ENCODE measurements at places on chromosomes 11 and 22. TPM values are rescaled to one million over a fixed set of nuclear protein-coding genes. Genes with fewer than 3 reads are reported as not detected.
A peak's percentile ranks its signal among the peaks of the same experiment; 100 is the strongest.

DNA sequence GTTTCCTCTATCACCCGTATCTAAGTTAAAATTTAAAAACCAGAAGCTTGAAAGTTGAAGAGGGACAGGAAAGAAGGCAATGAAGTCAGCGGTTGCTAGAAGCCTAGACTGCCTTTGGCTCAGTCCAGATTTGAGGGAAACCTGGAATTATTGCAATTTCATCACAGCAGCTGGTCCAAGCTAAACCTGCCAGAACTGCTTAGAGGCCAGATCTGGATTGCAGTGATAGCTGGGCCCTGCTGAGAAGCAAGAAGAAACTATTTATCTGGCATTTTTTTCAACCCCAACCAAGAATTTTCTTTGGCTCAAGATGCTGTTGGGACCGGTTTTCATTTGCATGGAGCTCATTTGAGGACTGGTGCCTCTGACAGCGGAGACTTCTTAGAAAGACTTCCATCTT is 121.5 kb upstream of the TEAD1 start:
- no peak overlapping the region for H3K4me3 ChIP-seq
- no peaks in the 10 kb centered on the region for H3K4me1 ChIP-seq
- H3K27ac ChIP-seq: no peak overlapping the region
- DNase-seq: no peak
- H3K36me3 ChIP-seq: no peaks in the 10 kb centered on the region

DNA sequence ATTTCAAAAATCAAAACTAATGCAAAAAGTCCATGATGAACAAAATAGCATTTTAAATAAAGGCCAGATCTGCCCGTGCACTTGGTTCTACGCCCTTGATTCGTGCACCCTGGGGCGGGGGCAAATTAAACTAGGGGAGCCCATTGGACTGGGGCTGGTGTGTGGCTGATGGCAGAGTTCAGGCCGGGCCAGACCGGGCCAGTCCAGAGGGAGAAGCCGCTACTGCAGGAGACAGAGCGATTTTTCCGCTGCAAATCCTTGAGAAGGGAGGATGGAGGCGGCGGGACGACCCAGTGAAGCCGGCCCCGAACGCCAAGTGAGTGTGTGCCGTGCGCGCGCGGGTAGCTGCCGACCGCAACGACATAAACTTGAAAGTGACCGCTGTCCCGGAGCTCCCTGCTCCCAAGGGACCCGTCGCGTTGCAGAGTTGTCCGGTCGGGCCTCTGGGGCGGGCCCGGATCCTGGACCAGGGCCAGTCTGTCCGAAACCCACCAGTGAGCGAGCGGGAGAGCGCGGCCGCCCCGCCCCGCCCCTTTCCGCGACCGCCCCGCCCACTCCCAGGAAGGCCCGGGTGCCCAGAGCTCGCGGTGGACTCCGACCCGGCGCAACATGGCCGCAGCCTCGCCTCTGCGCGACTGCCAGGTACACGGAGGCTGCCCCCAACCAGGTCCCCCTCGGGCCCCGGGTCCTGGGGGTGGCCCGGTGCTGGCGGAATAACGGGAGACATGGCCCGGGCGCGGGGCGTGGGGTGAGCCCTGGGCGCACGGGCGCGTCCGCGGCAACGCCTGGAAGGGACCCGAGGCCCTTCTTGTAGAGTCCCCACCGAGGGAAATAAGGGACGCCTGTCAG is at the start of gene TTC38:
TTC38 (plus strand) TSS at position 578 of the 849 bp plus-strand sequence; CDS start at position 610, 32 bp downstream.
- peak within 1 kb of the TSS; percentile 83 for H3K27ac ChIP-seq
- DNase-seq: peak; percentile 94
- H3K36me3 ChIP-seq: peaks cover 32% of the 10 kb centered on the region

GRCh38 chr11:66080055-66080817 is 10.2 kb downstream of the PACS1 start:
- H3K4me1 ChIP-seq: peaks cover 55% of the 10 kb centered on the region
- peak overlapping the region; percentile 86 for H3K27ac ChIP-seq
- DNase-seq: no peak
- H3K36me3 ChIP-seq: no peaks in the 10 kb centered on the region
- H3K4me3 ChIP-seq: no peak overlapping the region

ZC3H12C gene
- 10.4 TPM for total RNA-seq

KRTAP5-10 gene
- not detected for total RNA-seq

GRCh38 chr22:49979587-49980264 is 19.2 kb downstream of the PIM3 start:
- no peaks in the 10 kb centered on the region for H3K36me3 ChIP-seq
- no peak overlapping the region for H3K27ac ChIP-seq
- H3K4me1 ChIP-seq: peaks cover 28% of the 10 kb centered on the region
- DNase-seq: no peak

GRCh38 chr11:20541503-20541902 is 57.9 kb upstream of the SLC6A5 start:
- H3K4me1 ChIP-seq: no peaks in the 10 kb centered on the region
- H3K27me3 ChIP-seq: no peaks in the 10 kb centered on the region
- no peak for DNase-seq
- no peak overlapping the region for H3K4me3 ChIP-seq
- no peak overlapping the region for H3K27ac ChIP-seq
- no peaks in the 10 kb centered on the region for H3K36me3 ChIP-seq

GRCh38 chr11:8910649-8911026 is 351 bp upstream of the AKIP1 start:
- no peaks in the 10 kb centered on the region for H3K27me3 ChIP-seq
- H3K36me3 ChIP-seq: peaks cover 4% of the 10 kb centered on the region
- peaks cover 30% of the 10 kb centered on the region for H3K4me1 ChIP-seq
- peak overlapping the region; percentile 86 for H3K4me3 ChIP-seq

PRODH gene
- not detected for total RNA-seq

DNA sequence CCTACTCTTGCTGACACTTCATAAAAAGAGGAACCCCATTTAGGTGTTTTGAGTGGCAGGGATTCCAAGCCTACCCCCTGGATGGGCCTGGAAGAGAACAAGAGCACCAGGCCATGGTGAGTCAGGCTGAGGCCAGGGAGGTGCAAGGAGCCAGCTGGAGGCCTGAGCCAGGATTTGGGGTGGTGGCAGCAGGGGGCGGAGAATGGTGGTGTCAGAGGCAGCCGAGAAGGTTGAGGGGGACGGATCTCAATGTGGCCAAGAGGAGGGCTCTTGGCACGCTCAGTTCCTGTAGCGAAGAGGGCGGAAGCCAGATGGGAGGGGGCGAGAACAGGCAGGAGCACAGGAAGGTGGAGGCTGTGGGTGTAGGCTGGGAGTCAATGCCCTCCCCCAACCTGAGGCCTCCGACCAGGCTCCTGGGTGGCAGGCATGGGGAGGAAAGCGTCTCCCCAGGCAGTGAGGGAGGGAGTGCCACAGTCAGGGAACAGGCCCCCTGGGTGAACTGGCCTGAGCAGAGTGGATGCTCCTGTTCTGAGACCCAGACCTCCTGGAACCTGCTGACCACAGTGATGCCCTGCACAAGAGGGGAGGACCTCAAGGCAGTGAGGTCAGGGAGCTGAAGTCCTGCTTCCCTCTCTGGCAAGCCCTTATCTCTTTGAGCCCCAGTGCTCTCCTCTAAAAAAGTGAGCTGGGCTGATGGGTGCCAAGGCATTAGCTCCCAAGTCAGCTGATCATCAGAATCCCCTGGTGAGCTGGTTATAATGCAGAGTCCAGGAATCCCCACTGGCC is 13.9 kb downstream of the RTN4RL2 start:
- DNase-seq: peak; percentile 81
- peaks cover 41% of the 10 kb centered on the region for H3K4me1 ChIP-seq
- H3K4me3 ChIP-seq: no peak overlapping the region
- H3K27ac ChIP-seq: no peak overlapping the region

Data from spleen (tissue), 13 donors.